Stimulated activated CD4-positive, alpha-beta T cell treated with anti-CD3 and anti-CD28 coated beads, Interleukin-4, amount 100 ng/mL, for 24 hours (primary cell): ENCODE measurements at places on chromosomes 7 and 10.
A peak's percentile ranks its signal among the peaks of the same experiment; 100 is the strongest.

DNA sequence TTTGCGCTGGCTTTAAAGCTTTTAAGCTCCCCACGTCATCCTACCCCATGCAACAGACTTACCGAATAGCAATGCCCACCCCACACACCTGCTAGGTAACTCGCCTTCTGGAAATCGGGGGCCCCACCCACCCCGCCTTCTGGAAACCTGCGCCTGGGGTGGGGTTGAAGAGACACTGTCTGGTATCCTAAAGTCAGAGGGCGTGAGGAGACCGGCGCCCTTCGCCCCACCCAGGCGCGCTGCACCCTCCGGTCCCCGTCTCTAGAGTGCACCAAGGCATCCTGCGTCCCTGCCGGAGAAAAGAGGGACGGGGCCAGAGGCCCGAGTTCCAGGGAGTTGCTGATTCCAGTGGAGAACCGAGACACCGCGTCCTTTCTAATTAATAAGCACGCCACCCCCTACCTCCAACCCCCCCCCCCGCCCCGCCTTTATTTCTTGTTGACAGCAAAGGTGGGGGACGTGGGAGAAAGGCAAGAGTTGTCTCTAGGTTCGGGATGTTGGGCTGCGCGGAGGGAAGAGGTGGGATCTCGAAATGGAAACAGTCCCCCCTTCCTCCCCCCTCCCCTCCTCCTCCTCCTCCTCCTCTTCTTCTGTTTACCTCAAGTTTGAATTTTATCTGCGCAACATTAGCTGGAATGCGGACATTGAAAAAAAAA lies 220.9 kb upstream of the MKLN1 start:
- peak; percentile 54 for DNase-seq

- no peak for DNase-seq
Observed at GRCh38 chr7:106289848-106290247, 5.1 kb upstream of the NAMPT start.

GRCh38 chr10:85420501-85421191 lies 945.9 kb downstream of the GRID1 start:
- no peak for DNase-seq

- DNase-seq, result no peak
Observed at GRCh38 chr10:69994262-69994661, 58.4 kb upstream of the MACROH2A2 start.

- no peak for DNase-seq
Observed at GRCh38 chr10:6146013-6146785, 56.5 kb upstream of the PFKFB3 start.

DNA sequence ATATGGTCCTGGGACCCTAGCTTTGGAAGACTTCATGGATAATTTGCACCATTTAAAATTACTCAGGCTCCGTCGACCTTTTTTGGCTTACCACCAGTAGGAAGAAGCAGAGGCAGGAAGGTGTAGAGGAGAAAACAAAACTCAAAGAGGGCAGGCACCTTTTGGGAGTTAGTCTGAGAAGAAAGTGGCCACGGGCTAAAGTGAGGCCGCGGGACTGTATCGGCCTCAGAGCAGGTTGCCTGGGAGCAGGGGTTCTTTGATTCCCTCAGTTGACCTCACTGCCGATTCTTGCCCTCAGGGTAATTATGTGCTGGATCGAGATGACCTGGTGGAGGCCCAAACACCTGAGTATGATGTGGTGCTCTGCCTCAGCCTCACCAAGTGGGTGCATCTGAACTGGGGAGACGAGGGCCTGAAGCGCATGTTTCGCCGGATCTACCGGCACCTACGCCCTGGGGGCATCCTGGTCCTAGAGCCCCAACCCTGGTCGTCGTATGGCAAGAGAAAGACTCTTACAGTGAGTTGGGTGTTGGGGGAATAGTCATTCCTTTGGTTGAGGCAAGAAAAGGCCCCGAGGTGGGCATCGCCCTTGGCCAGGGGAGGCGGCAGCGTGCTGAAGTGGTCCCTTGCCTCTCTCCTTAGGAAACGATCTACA lies 3.1 kb downstream of the MEPCE start:
- no peak for DNase-seq

GRCh38 chr10:133329491-133330202 lies 7.0 kb downstream of the CALY start:
- DNase-seq, result peak; percentile 89

DNA sequence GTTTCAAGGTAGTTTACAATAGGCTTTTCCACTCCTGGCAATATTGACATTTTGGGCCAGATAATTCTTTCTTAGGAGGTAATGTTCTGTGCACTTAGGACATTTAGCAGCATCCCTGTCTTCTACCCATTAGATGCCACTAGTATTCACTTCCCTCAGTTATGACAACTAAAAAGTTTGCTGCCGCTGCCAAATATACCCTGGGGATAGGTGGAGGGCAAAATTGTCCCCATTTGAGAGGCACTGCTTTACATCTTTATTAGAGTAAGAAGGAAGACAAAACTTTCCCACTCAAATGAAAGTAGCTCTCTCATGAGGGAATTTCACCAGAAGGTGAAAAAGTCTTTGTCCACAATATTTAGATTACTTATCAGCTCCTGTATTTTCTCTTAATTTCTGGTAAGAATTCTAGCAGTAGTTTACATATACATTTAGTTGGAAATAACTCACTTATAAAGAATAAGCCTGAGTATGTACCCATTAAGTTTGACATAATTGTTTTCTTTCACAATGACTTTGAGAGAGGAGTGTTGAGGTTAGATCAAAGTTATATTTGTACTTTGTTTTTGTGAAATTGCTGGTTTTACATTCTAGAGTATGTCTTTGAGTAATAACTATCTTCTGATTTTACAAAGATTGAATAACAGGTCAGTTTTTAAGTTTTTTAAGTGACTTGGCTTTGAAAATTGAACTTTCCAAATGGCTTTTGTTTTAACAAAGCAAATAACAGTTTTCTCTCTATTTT lies 46.0 kb downstream of the HELLS start:
- no peak for DNase-seq

DNA sequence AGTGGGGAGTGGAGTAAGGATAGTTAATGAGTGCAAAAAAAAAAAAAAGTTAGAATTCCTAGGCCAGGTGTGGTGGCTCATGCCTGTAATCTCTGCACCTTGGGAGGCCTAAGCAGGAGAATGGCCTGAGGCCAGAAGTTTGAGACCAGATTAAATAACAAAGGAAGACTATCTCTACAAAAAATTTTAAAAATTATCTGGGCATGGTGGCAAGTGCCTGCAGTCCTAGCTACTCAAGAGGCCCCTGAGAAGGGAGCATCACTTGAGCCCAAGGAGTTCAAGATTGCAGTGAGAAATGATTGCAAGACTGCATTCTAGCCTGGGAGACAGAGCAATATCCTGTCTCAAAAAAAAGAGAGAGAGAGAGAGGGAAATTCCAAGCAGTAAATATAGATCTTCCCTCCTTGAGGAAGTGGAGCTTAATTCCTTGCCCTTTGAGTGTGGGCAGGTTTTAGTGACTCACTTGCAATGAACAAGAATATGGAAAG lies 19.5 kb upstream of the CSTF2T start:
- no peak for DNase-seq

GRCh38 chr10:5416981-5417380 lies 4.6 kb downstream of the NET1 start:
- no peak for DNase-seq

- DNase-seq, result no peak
Observed at GRCh38 chr10:49667991-49668390, 11.5 kb upstream of the C10orf53 start.

GRCh38 chr7:30729642-30730041 lies 22.3 kb upstream of the INMT start:
- DNase-seq, result no peak

- no peak for DNase-seq
Observed at GRCh38 chr7:7375538-7375937, 160.1 kb downstream of the COL28A1 start.
